H9 (cell line): ENCODE measurements at places on chromosomes 7 and 10. TPM values are rescaled to one million over a fixed set of nuclear protein-coding genes. Genes with fewer than 3 reads are reported as not detected.

DNA sequence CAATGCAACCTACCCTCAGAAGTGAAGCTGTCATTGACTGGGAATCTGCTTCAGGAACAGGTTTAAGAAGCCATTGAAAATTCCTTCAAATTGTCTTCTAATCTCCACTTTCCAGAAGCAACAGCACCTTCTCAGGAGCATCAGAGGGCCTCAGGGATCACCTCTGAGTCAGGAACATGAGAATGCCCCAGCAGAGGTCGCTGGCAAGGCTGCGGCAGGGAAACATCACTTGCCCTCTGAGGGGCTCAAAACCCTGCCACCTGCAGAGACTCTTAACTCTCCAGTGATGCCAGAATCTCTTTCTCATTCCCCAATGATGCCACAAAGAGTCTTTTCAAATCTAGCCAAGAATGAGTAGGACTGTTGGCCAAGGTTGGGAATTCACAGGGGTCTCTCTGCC is 5.9 kb upstream of the MAPK8 start:
- H3K4me3 ChIP-seq: no peak overlapping the region
- H3K36me3 ChIP-seq: no peaks in the 10 kb centered on the region
- H3K27ac ChIP-seq: no peak overlapping the region
- H3K4me1 ChIP-seq: no peaks in the 10 kb centered on the region
- H3K27me3 ChIP-seq: no peaks in the 10 kb centered on the region

- no peak overlapping the region for H3K27ac ChIP-seq
- DNase-seq: no peak
- peaks cover 6% of the 10 kb centered on the region for H3K36me3 ChIP-seq
- H3K4me3 ChIP-seq: no peak overlapping the region
- no peaks in the 10 kb centered on the region for H3K27me3 ChIP-seq
- H3K4me1 ChIP-seq: peaks cover 7% of the 10 kb centered on the region; the same call in 1 of the 2 replicates
These were observed 112.0 kb downstream of the GRK5 start for GRCh38 chr10:119319161-119319919.

GRCh38 chr10:115762029-115762428 is 511.0 kb downstream of the GFRA1 start:
- no peak overlapping the region for H3K4me3 ChIP-seq
- 0 out of 2 replicates have a peak, but pooled peaks cover 3% of the 10 kb centered on the region for H3K36me3 ChIP-seq
- DNase-seq: no peak
- no peaks in the 10 kb centered on the region; the same call in 1 of the 2 replicates for H3K4me1 ChIP-seq

- no peaks in the 10 kb centered on the region for H3K27me3 ChIP-seq
- no peaks in the 10 kb centered on the region for H3K36me3 ChIP-seq
- no peak overlapping the region for H3K4me3 ChIP-seq
- no peak for DNase-seq
These were observed 306.2 kb downstream of the BICC1 start for GRCh38 chr10:58818900-58819299.

The ENO4 gene
- total RNA-seq: 0.18 and 0.26 TPM in 2 replicates

The EMX2 gene
- not detected in 2 replicates for total RNA-seq

The FAM25G gene
- not detected in 2 replicates for total RNA-seq
